ENCODE measurements at places on chromosomes 1 and 21. TPM values are rescaled to one million over a fixed set of nuclear protein-coding genes. Genes with fewer than 3 reads are reported as not detected.

DNA sequence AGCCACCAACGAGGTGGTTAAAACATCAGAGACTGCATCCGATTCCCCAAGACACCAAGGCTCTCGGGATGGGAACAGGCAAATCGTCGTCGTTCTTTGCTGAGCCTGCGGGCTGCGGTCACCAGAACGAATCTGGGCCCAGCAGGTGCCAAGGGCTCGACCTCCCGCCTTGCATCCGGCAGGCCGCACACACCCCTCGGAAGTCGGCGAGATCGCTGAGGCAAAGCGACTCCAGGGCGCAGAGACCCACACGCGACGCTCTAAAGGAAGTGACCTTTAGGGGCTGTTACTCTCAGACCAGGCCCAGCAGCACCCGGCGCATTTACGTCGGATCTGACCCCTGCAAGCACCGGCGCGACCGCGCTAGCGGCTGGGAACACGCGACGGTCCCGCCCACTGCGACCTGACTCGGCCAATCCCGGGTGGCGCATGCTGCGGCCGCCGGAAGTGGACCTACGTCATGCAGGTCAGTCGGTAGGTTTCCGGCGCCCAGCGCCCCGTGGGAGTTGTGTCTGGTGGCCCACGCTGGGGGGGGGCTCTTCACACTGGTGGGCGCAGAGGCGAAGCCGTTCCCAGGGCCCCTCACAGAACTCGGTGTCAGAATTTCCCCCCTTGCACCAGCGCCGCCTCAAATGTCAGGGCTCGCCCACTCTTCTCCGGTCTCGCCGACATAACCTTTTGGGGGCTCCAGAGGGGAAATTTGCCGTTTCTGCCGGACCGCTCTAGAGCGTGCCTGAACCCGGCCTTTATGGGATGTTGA, 7.5 kb upstream of the PARK7 start:
- H3K27me3 ChIP-seq, result no peaks in the 10 kb centered on the region
- H3K4me3 ChIP-seq, result peak overlapping the region; percentile 58
- H3K36me3 ChIP-seq, result no peaks in the 10 kb centered on the region
- H3K4me1 ChIP-seq, result no peaks in the 10 kb centered on the region
- peak; percentile 82 for DNase-seq

The DENND2D gene
- not detected for total RNA-seq

GRCh38 chr1:39973503-39974135, 18.7 kb downstream of the MFSD2A start:
- no peak overlapping the region for H3K27ac ChIP-seq
- H3K4me3 ChIP-seq, result no peak overlapping the region
- DNase-seq, result peak; percentile 75
- H3K4me1 ChIP-seq, result no peaks in the 10 kb centered on the region
- H3K36me3 ChIP-seq, result no peaks in the 10 kb centered on the region

DNA sequence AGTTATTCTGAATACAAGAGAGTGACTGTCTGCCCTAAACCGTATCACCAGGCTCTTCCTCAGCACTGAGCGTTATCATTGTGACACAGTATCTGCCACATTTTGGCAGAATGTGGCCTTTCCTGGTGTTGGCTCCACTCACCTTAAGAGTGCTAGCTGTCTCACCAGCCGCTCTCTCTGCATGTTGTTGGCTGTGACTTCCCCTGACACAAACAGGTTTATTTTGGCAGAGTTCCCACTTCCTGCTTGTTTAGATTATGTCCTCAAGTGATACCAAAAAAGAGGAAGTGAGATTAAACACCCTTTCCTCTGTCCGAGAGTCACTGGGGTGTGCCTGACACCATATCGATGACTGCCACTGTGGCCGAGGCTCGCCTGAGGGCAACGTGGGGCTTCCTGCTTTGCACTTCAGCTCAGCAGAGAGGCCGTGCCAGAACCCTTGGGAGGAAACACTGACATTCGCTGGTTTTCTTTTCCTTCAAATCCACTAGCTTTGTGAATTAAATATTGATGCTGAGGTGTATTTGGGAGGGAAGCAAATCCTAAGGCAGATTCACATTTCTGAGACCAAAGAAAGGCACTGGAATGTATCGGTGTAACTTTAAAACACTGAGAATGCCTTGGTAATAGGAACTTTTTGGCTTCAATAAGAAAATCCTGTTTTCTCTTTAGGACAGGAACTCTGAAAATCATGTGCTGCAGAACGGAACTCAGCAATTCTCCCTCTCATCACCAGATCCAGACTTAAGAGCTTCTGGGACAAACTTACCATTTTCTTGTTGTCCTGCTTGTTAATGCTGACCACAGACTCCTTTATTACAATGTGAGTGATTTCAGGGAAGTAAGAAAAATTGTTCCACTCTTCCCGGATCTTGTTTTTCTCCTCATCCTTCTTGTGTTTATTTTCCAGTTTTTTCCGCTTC, 102.1 kb downstream of the JAK1 start:
- peak; percentile 61 for DNase-seq
- peaks cover 92% of the 10 kb centered on the region for H3K36me3 ChIP-seq
- peak overlapping the region; percentile 70 for H3K27ac ChIP-seq
- no peak overlapping the region for H3K4me3 ChIP-seq
- no peaks in the 10 kb centered on the region for H3K27me3 ChIP-seq

GRCh38 chr1:159663552-159663951, 50.8 kb downstream of the CRP start:
- H3K27me3 ChIP-seq, result peaks cover 66% of the 10 kb centered on the region
- no peak for DNase-seq
- no peak overlapping the region for H3K27ac ChIP-seq
- no peaks in the 10 kb centered on the region for H3K36me3 ChIP-seq
- no peak overlapping the region for H3K4me3 ChIP-seq

Data from A673 (cell line).